ENCODE measurements at places on chromosomes 3 and 15. TPM values are rescaled to one million over a fixed set of nuclear protein-coding genes. Genes with fewer than 3 reads are reported as not detected.

CPLX3 gene
- not detected for total RNA-seq

DNA sequence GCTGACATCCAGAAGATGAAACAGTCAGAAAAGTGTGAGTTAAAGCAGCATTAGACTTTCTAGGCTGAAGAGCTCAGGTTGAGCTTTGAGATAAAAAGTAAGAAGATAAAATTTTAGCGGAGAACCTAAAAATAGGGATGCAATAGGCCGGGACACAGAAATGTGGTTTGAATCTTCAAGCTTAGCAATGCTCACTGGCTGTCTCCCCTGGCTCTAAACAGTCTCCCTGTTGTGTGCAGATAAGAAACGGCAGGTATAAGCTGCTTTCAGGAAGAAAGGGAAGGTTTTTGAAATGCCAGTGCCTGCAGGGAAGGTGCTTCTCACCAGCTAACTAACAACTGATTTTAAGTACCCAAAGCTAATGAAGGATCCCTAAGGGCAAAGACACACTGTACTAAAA is 718.7 kb upstream of the SGO1 start:
- no peak overlapping the region for H3K4me3 ChIP-seq
- no peaks in the 10 kb centered on the region for H3K27me3 ChIP-seq
- H3K27ac ChIP-seq = no peak overlapping the region

DNA sequence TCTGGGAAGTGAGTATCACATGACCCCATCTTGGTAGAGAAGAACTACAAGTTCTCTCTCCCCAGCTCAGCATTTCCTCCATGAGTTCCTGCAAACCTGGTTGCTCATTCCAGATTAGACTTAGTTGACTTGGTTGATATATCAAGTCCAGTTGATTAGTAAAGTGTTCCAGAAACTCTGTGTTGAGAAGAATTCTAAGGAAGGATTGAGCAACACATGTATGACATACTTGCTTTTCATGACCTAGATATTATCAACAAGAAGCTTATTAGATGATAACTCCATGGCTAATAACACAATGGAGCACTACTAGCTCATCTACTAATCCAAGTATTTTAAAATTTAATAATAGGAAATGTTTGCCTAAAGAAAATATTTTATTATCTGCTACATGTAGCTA is 6.4 kb upstream of the EID1 start:
- H3K27ac ChIP-seq = no peak overlapping the region
- H3K4me3 ChIP-seq = no peak overlapping the region
- H3K4me1 ChIP-seq = no peaks in the 10 kb centered on the region
- no peaks in the 10 kb centered on the region for H3K27me3 ChIP-seq
- no peaks in the 10 kb centered on the region for H3K36me3 ChIP-seq

SNX22 gene
- 0.87 TPM for total RNA-seq

GUCA1C gene
- total RNA-seq = not detected

GRCh38 chr15:48695088-48695826 is 49.7 kb upstream of the FBN1 start:
- no peak for DNase-seq
- no peaks in the 10 kb centered on the region for H3K36me3 ChIP-seq
- no peak overlapping the region for H3K27ac ChIP-seq
- H3K4me1 ChIP-seq = no peaks in the 10 kb centered on the region
- H3K27me3 ChIP-seq = no peaks in the 10 kb centered on the region

CGNL1 gene
- 0.85 TPM for total RNA-seq

GRCh38 chr3:37921025-37921424 is 59.3 kb downstream of the CTDSPL start:
- no peak overlapping the region for H3K27ac ChIP-seq
- DNase-seq = no peak
- no peak overlapping the region for H3K4me3 ChIP-seq
- no peaks in the 10 kb centered on the region for H3K36me3 ChIP-seq
- no peaks in the 10 kb centered on the region for H3K27me3 ChIP-seq
- H3K4me1 ChIP-seq = peaks cover 18% of the 10 kb centered on the region

HESX1 gene
- total RNA-seq = not detected

DNA sequence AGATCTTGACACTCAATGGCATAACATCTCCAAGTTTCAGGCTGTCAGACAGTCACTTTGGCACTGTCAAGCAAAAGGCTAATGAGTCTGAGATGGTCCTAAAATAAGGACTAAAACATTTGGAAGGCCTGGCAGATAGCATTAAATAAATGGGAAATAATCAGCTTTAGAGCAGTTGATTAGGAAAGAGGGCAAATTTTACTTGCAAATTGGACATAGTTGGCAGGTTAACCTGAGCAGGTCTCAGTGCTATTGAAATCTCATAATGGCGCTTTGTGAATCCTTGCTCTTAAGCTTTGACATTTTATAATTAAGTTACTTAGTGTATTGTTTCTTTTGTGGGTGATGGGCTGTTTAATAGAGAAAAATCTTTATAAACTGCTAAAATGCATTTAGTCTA is 1003.1 kb upstream of the GBE1 start:
- H3K4me3 ChIP-seq = no peak overlapping the region
- no peaks in the 10 kb centered on the region for H3K27me3 ChIP-seq
- no peak overlapping the region for H3K27ac ChIP-seq
- DNase-seq = no peak

DNA sequence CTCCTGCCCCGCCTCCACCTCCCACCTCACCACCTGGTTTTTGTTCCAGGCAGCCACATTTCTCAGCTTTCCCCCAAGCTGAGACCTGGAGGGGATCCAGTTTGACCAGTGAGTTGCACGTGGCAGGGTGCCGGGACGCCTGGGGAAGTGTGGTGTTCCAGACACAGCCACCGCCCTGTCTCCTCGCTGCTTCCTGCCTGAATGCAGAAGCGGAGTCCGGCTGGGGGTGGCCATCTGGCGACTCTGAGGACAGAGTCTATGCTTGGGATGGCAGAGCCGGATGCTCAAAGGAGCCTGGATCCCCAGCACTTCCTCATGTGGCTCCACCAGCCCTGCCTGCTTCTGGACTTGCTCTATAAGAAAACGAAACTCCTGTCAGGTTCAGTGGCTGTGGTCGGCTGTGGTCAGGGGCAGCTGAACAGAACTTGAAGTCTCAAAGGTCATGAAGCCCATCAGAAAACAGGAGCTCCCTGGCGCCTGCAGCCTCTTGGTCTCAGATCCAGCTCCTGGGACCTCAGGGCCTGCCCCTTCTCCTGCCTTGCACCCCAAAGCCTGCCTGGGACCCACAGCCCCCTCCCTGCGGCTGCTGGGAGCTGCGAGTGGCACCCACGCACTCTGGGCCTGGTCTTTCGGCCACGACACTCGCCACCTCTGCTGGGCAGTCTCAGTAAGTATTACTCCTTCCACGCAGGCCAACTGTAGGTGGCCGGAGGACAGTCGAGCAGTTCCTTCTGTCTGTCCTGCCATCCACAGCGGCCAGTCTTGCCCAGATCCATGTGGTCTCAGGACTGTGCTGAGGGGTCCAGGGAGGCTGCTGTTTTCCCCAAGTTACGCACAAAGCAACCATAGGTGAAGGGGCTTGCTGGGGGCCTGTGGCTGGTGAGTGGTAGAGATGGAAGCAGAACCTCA is 112.8 kb upstream of the MEF2A start:
- H3K27ac ChIP-seq = peak overlapping the region; percentile 90
- H3K4me1 ChIP-seq = peaks cover 47% of the 10 kb centered on the region
- H3K36me3 ChIP-seq = no peaks in the 10 kb centered on the region
- H3K27me3 ChIP-seq = no peaks in the 10 kb centered on the region
- peak overlapping the region; percentile 17 for H3K4me3 ChIP-seq
- DNase-seq = peak; percentile 61

All from gastrocnemius medialis (tissue), 4 donors.